ENCODE measurements at places on chromosomes 5 and 9. TPM values are rescaled to one million over a fixed set of nuclear protein-coding genes. Genes with fewer than 3 reads are reported as not detected.

The MLANA gene
- total RNA-seq = not detected

The KIF20A gene
- total RNA-seq = 0.40 TPM

The CAMK4 gene
- 0.45 TPM for total RNA-seq

The BTNL3 gene
- 0.50 TPM for total RNA-seq

The EGFLAM gene
- total RNA-seq = 6.6 TPM
